Stimulated activated CD4-positive, alpha-beta T cell treated with anti-CD3 and anti-CD28 coated beads, TNF-alpha, amount 100 ng/mL, for 24 hours (primary cell): ENCODE measurements at places on chromosomes 1 and 21.

- no peak for DNase-seq
Measured at GRCh38 chr1:238953448-238954010, 432.8 kb upstream of the CHRM3 start.

DNA sequence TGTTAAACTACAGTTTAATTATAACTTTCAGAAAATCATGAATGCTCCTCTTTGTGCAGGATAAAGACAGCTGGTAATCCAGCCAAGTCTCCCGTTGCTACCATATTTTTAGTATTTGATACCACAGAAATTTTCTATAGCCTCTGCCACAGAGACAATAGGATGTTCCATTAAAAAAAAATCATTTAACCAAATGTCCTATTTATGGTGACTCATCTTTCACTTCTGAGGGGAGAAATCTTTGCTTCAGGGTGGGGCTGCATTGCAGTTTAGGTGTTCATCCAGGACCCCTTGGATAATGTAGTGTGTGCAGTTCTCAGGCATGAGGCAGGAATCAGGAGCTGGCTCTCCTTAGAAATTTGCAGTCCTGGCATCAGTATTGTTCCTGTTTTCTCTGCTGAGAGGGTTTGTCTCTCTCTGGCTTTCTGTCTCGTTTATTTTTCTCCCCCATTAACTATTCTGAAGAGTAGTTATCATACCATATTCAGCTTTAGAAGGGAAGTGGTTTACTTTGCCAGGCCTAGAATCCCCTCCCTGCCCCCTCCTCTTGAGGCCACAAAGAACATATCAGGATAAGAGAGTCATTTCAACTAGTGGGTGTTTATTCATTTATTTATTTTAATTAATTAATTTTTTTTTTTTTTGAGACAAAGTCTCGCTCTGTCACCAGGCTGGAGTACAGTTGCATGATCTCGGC, 3.1 kb downstream of the PRUNE1 start:
- DNase-seq = no peak

GRCh38 chr1:178702146-178702545, 22.9 kb upstream of the RALGPS2 start:
- DNase-seq = no peak

DNA sequence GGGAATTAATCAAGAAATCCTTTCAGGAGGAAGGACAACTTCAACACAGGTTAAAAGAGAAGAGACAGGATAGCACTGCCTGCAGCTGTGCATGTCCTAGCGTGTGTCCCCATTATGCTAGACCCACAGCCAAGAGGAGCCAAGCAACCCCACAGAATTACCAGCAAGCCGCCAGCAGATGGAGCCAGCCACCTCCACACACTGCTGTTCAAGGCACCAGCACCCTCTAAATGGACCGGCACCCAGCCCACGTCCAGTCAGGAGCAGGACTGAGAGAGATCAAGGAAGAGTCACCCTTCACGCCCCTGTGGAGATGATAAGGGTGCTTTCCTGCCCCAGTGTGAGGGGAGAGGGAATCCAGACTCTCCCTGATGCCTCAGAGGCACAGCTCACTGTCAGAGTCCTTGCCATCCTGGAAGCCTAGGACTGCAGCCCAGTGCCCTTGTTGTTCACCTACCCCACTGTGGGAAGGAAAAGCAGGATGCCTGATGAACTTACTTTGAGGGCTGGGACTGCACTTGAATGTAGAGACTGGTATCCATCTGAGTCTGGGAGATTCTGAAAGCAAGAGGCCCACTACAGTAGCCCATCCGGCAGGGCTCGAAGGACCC, 37.1 kb upstream of the CTTNBP2NL start:
- DNase-seq = no peak

DNA sequence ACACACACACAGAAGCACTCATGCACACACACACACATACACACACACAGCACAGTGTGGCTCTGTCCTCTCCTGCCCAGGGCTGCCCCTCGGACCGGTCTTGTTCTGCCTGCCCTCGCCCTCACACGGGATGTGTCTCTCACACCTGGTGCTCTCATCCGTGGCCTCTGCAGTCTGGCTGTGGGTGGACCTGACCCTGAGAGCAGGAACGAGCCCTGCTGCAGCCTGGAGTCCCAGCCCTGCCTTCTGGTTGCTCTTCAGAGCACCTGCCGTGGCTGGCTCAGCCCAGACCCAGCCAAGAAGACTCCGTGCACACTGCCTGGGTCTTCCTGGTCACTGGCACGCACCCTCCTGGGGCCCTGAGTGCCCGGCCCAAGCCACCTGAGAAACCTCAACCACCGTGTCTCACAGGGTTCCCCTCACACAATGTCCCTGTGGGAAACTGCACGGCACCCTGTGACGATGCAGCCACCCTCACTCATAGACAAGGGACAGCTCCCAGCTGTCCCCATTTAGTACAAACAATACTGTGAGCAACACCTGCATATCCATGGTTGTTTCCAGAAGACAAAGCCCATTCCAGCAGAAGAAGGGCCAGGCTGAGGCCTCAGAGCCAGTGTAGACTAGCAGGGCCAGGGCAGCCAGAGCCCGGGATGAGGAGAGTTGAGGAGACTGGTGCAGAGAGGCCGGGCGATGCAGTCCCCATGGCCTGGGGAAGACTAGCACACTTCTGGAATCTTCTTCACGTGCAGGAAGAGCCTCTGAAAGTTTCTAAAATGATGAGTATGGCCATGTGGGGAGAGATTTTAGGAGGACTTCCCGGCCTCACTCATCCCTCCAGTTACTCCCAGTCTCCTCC, 234.0 kb downstream of the NPHP4 start:
- no peak for DNase-seq
